ENCODE measurements at places on chromosomes 6 and 20.

DNA sequence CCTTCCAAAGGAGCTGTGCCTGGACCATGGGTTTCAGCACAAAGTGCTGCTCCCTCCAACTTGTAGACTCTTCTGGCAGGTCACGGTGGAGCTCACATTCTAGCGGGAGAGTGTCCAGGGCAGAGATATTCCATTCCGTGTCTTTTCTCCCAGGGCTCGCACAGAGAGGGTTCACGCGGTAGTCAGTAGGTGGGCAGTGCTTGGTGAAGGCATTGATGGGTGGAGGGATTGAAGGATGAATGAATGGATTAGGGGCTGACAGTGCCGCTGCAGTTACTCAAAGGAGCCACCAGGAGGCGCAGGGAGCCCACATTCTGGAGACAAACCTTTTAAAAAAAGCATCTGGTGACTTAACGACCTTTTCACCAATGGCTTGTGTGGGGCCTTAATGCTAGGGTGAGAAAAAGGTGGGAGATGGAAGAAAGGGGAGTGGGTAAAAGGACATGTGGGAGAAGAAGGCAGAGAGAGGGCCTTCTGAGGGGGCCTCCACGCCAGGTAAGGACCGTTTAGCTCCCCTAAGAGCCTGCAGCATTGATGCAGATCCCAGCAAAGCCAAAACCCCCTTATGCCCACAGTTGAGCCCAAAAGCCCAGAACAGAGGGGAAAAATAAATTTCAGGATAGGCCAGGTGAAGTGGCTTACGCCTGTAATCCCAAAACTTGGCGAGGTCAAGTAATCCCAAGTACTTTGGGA lies 17.5 kb upstream of the FAM110A start:
- peak; percentile 50 for DNase-seq

GRCh38 chr20:31818376-31818908 lies 714 bp upstream of the MYLK2 start:
- DNase-seq = no peak

DNA sequence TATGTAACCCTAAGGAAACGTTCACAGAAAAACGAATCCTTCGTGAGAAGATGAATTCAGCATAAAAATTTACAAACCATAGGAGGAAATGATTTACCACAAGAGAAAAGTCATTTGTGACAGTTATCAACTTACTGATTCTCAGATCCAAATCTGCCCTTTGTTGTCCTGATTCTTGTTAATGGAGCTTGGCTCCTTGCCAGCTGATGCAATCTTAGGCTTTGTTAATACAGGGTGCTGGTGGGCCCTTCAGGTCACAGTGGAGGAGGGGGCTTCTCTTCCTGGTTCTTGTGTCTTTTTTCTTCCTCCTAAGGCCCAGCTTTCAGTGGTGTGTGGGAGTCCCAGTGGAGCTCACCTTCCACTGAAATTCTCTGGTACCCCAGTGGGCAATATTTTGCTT lies 108.4 kb upstream of the MAP3K7 start:
- DNase-seq = no peak

DNA sequence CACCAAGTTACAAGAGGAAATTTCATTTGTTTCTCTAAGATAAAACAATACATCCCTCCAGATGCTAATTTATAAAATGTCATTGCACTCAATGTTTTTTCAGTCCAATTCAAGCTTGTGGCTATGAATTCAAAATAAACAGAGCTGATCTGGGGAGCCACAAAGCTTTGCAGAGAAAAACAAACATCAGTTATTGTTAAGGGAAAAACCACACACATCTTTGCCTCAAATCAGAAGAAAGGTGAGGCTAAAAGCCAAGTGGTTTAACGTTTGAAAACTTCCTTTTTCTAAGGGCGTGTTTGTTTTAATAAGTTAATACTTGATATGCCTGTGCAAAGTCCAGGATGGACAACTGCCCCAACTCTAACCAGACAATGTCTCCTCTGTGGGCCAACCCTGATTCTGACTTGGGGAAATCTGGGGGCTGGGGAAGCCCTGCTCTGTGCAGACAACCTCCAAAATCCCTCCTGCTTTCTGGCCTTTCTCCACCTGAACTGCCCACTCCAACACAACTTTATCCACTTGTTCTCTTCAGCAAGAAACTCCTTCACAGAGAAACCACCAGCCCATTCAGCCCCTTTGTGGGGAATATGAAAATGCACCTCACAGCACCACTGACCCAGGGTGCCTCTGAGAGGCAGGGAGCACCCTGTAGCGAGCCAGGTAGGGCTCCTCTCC lies 44.6 kb upstream of the NT5E start:
- DNase-seq = no peak

- no peak for DNase-seq
Measured at GRCh38 chr6:3793545-3793944, 42.0 kb upstream of the PXDC1 start.

DNA sequence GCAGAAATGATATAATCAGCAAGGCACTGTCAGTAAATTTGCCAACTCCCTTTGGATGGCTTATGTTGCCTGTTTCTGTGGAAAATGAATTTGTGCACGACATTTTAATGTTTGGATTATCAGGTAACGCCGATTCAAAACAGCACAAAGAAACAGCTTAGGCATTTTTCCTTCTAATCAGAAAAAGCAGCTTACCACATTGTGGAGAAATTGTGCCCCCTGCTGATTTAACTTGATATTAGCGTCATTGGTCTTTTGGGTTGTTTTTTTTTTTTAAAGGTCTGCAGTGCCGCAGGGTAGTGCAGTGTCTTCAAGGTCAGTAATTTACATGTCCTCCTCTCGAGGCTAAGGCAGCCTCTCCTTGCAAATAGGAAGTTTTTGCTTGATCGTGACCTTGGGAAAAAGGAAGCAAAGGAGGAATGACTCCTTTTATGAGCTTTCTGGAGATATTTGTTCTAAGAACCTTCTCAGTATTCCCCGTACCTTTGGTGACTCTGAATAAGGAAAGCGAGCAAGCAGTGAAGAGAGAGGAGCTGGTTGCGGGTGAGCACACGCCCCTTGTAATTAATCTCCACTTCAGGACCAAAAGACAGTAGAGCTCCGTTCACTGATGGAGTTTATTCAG lies 79.1 kb downstream of the ELOVL4 start:
- peak; percentile 15 for DNase-seq

GRCh38 chr20:137668-138490 lies 4.5 kb upstream of the DEFB126 start:
- no peak for DNase-seq

DNA sequence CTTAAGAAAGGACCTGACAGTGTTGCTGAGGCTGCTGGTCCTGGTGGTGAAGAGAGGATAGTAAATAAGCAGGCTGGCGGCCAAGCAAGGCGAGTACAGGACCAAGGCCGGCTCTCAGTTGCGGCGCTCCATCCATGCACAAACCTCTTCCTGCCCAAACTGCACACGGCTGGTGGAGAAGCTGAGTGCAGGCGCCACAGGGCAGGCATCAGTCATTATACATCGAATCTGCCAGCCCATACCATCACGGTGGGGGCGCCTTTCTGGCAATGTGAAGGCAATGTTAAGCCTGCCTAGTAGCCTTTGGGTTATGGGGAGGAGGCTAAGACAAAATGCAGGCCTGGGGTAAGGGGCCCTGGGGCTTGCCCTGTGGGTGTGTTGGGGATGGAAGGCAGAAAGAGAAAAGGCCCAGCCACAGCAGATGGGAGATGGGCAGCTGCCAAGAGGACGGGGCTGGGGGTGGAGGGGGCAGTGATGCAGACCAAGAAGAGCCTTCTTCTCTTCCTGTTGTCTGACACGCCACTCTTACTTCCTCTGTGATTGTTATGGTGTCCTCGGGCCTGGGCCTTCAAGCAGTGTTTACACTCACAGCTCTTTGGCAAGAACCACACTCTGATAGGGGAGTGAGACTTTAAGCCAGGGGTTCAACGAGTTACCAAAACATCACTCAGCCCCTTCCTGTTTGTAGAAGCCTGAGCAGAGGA lies 20.3 kb upstream of the KCNK16 start:
- DNase-seq = no peak

DNA sequence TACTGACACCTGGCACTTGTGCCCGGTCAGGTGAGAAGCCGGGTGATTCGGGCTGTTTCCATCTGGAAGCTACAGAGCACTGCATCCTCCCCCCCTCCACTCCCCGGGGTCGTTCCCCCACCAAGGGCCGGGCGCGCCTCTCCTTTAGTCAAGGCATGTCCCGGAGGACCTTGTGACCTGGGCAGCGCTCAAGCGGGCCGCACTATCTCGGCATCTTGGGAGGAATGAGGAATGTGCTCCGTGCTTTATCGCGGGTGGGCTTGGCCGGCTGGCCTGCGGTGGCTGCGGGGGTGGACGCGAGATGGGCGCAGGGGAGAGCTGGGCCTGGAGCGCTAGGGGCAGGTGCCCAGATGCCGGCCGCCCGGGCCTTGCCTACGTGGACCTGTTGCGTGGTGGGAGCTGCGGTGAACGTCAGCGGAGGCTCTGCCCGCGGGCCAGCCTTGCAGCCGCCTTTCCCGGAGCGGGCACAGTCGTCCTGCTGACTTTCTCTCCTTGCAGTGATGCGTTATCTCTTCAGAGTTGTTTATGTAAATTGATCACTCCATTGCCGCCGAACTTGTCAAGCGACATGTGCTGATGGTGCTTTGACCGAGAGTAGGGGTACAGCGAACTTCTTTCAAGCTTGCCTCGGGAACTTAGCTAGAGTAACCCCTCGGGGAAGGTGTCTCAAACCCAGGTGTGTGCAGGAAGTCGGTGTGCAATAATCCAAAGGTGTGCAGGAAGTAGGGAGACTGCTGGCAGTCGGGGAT lies 1.1 kb downstream of the LRRC1 start:
- no peak for DNase-seq

GRCh38 chr6:142359271-142359960 lies 57.6 kb downstream of the ADGRG6 start:
- no peak for DNase-seq

- DNase-seq = no peak
Measured at GRCh38 chr20:31930779-31931178, 21.1 kb downstream of the PDRG1 start.

- DNase-seq = no peak
Measured at GRCh38 chr6:49841424-49841823, 24.9 kb downstream of the CRISP1 start.

GRCh38 chr6:53325785-53326184 lies 23.0 kb downstream of the ELOVL5 start:
- no peak for DNase-seq

DNA sequence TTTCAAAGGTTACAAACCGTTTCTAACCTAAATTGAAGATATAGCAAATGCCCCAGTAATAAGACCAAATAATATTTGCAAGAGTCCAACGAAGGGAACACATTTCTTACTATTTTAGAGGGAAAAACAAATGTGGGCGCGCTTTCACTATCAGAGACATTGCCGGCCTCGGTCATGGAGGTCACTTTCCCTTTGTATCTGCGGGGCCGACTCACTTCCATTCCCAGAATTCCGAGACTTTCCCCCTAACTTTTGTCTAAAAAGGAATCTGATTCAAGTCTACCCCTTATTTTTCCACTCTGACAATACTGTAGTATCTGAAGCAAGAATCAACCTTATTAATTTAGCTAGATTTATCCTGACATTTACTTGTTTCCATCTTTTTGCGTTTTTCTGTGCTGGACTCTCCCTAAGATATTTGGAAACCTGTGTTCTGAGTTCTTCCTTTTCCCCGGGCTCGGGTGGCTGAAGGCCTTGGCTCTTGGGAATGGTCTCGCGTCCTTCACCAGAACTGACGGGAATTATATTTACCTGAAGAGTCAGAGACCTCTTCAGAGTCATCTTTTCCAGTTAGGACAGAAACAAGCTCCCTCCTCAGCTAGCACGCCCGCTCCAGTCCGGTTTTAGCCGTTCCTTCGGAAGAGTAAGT lies 71.8 kb upstream of the ZNF184 start:
- no peak for DNase-seq

DNA sequence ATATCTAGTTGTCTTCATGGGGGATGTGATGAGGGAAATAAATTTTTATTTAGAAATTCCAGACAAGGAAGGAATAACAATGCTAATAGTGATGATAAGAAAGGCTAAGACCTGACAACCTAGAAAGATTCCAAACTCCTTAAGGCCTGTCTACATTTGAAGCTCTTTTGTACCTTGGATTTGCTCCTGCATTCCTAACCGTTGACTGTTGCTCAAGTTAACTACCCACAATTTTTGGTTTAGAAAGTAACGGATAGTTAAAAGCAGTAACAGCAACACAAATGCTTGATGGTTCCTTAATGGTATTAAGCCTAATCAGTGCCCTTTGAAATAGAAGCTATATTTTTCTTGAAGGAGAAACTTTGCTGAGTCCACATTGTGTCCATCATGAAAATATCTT lies 52.9 kb downstream of the TRMT11 start:
- no peak for DNase-seq

- no peak for DNase-seq
Measured at GRCh38 chr6:94376876-94377275, 957.5 kb upstream of the EPHA7 start.

DNA sequence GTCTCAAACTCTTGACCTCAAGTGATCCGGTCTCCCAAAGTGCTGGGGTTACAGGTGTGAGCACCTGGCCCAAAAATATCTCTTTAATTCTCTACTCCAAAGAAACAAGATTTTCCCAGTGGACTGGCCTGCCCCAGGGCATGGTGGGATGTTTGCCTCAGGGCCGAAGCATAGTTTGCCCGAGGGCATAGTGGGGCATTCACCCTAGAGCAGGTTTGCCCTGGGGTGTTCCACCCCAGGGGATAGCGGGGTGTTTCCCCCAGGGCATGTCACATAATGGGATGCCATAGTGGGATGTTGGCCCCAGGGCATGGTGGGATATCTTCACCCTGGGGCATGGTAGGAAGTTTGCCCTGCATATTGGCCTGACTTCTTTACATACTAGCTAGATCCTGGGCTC lies 97.2 kb downstream of the VEGFA start:
- no peak for DNase-seq

GRCh38 chr6:161889324-161889723 lies 615.5 kb upstream of the AGPAT4 start:
- DNase-seq = no peak

- peak; percentile 39 for DNase-seq
Measured at GRCh38 chr20:38805502-38805957, at the start of gene PPP1R16B. TSS of gene PPP1R16B (plus strand) at chr20:38805697. CDS start at chr20:38835926, 30,229 bp downstream.

- no peak for DNase-seq
Measured at GRCh38 chr6:32086661-32087573, 22.2 kb downstream of the TNXB start.

DNA sequence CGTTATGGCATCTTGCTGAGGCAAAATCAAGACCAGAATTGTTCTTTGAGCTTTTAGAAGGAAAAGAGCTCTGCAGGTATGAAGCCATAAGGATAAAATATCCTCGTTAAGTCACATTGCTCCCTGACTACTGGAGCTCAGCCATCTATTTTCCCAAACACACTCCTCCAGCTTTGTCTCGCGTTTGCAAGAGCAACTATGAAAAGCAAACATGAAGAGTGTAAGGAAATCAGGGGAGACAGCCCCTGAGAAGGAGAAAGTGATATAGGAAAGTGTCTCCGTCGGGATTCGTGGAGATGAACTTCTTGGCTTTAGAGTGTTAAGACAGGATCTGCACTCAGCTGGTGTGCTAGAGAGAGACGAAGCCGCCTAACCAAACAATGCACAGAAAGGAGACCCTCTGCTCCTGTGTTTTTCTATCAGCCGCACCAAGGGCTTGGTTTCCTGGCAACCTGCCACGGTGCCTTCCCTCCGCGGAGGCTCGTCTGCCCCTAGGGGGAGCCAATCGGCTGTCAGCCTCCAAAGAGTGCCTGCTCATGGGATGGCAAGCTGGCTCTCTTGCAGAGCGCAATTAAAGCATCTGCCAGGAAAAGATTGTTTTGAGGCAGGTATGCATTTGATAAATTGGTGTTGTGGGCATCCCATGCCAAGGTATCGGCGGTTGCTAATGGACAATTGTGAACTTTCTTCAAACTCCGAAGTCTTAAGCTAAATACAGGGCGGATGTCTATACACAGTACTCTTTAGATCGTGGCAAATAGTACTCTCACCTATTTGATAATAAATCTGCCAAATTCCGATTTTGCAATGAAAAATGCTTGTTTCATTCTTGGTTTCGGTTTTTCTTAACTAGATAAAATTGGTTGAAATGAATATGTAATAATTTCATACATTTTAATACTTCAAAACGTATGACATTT lies 603.2 kb downstream of the RNF144B start:
- DNase-seq = no peak
